OCI-LY7 (cell line): ENCODE measurements at places on chromosomes 13 and 19.

- no peak for DNase-seq
These were observed 29.0 kb upstream of the MIER2 start for GRCh38 chr19:373391-374182.

DNA sequence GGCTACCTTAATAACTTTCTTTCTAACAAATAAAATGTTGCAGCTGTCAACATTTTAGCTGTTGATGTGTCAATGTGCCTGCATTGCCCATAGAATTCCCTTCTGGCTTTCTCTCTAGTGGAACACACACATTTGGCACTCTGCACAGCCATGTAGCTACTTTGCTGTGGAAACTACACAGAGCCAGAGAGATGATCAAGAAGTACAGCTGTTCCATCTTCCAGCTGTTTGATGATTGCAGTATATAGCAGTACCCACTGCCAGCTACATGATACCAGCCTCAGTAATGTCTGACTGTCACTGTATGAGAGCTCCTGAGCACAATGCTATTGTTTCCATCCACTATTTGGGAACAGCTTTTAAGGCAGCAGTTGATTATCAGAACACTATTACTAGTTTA lies 843.0 kb downstream of the PCDH17 start:
- DNase-seq: no peak

GRCh38 chr19:45103156-45103507 lies 10.2 kb downstream of the PPP1R37 start:
- DNase-seq: no peak

- DNase-seq: no peak
These were observed 5.9 kb upstream of the DIRAS1 start for GRCh38 chr19:2726904-2727639.

GRCh38 chr13:60328073-60328472 lies 68.9 kb upstream of the TDRD3 start:
- DNase-seq: no peak

DNA sequence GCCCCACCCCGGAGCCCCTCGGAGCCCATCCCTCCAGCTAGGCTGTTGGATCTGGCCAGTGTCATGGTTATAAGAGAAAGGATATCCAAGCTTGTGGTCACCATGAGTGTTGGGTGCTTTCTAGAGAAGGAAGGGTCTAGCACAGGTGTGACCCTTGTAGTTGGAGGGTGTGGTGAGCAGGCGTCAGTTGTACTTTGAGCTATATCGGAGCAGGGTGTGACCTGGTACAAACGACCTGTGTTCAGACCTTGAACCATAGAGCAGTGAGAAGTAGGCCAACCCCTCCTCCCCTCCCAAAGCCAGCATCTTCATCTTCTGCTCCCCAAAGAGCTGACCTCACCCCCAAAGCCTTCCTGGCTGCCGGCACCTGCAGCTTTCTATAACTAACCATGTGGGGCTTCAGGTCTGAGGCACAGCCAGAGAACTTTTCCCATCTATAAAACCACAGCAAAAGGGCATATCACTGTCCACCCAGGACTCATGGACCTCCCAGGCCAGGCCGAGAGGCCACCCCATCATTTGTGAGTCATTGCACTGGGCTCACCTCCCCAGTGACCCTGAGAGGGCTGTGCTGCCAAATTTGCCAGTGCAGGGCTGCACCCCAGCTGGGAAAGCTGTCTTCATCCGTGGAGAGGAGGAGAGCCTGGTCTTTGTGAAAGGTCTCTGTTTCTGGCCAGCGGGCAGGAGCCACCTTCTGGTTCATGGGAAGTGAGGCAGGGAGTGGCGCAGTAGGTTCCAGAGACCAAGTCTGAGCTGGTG lies 14.2 kb downstream of the RAB8A start:
- DNase-seq: no peak

DNA sequence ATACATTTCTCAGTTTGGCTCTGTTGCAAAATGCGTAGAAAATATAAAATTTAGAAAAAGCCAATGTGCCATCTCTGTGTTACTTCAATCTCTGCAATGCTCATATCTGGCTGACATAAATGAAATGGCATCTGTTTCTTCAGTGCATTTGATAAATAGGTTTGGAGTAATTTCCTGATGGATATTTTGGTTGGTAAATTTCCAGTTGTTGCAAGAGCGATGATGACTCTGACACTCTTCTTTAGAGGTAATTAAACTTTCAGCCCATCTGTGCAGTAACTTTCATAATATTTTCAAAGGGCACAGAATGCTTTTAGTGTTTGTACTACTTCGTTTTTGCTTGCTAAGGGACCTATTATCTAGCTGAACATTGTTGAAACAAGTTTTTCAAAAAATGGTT lies 1286.4 kb downstream of the PCDH9 start:
- no peak for DNase-seq
